CD4-positive, alpha-beta memory T cell (primary cell): ENCODE measurements at places on chromosomes 7 and 10. TPM values are rescaled to one million over a fixed set of nuclear protein-coding genes. Genes with fewer than 3 reads are reported as not detected.

GRCh38 chr7:45984386-45985295 lies 63.6 kb upstream of the IGFBP3 start:
- no peak for DNase-seq

DNA sequence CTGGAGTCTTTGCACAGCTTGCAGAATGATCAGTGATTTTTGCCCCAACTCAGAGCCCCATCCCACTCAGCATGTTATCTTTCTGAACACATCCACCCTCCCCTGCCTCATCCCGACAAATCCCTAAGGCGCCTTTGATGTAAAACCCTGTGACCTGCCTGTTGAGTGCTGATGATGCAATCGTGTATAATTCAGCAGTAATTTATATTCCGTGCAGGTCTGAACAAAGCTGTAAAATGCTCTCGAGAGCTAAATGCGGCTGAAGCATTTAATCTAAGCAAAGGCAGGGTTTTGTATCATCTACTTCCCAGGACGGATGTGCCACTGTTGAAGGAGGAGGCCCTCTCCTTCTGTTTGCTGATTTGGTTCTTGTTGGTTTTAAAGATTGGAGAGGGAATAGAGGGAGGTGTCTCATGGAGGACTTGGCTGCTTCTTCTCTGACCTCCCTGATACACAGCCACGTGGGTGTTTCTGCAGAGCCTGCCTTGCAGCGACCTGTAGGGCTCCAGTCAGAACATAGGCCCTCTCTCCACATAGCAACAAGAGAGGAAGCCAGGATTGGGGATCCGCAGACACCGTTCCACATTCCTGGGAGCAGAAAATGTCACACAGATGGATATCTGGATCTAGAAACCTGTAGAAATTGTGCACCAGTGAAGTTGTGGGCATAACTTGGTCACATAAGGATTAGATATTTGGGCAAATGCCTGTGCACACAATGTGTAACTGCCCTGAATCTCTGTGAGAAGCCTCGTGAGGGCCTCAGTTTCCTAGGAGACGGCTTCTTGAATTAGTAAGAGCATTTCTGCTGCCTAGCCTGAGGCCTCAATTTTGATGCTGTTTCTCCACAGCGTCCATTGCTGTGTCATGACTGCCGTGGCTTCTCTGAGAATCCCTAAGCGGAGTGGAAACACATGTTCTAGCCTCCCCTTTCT lies 90.2 kb upstream of the AGK start:
- DNase-seq, result no peak

Gene UTF1
- not detected for total RNA-seq

DNA sequence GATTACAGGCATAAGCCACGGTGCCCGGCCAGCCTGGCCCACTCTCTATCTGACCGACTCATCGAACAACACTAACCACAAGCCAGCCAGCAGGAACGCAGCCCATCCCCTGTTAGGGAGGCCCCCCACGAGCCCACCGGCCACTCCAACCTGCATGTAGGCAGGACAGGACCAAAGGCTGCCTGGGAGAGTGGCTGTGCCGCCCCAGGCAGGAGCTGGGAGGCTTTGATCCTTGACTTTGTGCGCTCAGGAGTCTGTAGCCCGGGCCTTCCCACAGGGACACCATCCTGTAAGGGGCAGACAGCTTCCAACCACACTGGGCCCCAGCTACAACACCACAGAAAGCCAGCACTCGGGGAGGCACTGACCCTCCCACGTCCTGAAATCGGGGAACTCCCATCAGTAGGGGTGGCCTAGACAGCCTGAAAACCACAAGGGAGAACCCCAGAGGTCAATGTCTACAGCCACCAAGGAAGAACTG lies 29.4 kb downstream of the GRID1 start:
- DNase-seq, result no peak

Gene LRRN3
- 41.5 TPM for total RNA-seq

Gene BAIAP2L1
- 0.38 TPM for total RNA-seq

Gene RPA3
- 35.5 TPM for total RNA-seq

- DNase-seq, result no peak
Measured at GRCh38 chr7:41816111-41816510, 113.2 kb upstream of the INHBA start.

GRCh38 chr7:101586078-101586905 lies 42.8 kb downstream of the MYL10 start:
- DNase-seq, result no peak

DNA sequence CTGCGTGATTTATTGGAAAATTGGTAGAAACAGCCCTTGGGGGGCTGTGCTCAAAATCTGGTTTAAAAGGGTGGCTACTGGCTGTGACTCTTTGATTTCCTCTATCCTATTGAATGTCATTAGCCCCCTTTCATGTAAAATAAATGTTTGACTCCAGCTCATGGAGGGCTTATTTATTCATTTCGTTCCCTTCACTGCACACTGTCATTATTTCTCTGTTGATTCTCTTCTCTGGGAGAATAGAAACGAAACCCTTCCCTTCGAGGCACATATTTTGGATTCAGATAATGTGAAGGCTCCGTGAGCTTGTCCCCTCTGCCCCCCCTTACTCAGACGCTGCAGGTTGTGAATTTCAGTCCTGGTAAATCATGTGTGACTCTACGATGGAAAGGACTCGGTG lies 203.9 kb upstream of the GPR26 start:
- no peak for DNase-seq

Gene YWHAG
- total RNA-seq, result 51.6 TPM

- no peak for DNase-seq
Measured at GRCh38 chr10:44399659-44400451, 15.0 kb upstream of the CXCL12 start.

Gene PKD2L1
- total RNA-seq, result not detected

Gene CHCHD2
- 156 TPM for total RNA-seq

DNA sequence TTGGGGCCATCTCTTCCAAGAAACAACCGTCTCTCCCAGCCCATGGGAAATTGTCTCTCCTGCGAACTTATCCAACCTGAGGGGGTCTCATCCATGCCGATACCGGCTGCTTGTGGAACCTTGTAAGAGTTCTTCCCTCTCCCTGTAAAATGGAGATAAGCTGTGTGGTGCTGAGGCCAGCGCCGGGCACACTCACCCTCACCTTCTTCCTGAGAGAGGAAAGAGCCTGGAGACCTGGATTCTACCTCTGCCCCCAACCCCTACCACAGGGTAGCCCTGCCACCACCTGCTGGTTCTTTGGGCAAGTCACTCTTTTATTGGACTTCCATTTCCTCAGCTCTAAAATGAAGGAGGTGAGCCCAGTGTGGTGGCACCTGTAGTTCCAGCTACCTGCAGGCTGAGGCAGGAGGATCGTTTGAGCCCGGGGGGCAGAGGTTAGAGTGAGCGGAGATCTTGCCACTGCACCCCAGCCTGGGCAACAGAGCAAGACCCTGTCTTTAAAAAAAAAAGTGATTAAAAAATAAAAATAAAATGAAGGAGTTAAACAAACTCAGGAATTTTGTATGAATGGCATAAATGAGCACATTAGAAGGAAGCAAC lies 38.4 kb upstream of the PSAP start:
- no peak for DNase-seq

DNA sequence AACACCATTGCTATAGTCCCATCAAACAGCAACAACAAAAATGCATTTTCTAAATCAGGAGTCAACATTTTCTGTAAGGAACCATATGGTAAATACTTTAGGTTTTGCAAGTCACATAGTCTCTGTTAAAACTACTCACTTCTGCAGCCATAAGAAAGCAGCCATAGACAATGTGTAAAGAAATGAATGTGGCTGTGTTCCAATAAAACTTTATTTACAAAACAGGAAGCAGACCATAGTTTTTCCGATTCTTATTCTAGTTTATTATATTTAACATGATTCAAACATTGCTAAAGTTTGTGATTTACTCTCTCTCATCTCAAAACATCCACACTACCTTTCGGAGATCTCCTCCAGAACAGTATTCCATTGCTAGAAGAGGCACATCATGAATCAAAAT lies 6.9 kb downstream of the CHUK start:
- DNase-seq, result no peak

DNA sequence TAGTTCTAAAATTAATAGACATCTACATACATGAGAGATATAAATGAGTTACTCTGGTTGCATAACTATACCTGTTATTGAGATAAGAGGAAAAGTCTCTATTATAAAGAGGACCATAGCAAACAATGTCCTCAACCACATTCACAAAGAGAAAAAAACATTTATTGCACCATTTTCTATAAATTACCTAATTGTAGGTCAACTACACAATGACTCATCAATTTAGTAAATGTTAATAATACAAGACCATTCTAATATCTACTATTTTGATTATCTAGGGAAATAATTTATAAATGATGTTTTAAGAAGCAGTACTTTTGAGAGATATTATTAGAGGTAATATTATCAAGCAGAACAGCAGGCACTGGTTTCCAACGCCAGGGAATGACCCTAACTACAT lies 246.1 kb downstream of the AGMO start:
- DNase-seq, result no peak

DNA sequence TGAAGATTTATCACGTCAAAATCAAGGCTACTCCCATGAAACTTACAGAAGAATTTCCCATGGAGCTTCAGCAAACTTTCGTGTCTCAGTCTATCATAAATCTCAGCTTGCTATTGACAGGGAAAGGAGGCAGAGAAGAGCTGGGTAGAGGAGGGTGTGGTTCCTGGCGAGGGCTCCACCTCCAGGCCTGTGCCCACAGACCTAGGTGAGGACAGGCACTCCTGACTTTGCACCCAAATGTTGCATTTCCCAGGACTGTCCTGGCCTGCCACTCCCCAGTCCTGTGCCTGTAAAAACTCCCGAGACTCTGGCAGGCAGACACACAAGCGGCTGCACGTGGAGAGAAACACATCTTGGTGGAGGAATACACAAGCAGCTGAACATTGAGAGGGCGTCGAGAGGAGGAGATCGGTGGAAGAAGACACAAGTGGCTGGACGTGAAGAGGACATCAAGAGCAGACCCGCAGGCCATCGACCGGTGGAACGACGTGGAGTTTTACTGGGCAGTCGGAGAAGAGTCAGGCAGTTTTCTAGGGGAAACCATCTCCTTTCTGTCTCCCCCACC lies 145.1 kb downstream of the CTNNA3 start:
- DNase-seq, result no peak

Gene PCDH15
- not detected for total RNA-seq

DNA sequence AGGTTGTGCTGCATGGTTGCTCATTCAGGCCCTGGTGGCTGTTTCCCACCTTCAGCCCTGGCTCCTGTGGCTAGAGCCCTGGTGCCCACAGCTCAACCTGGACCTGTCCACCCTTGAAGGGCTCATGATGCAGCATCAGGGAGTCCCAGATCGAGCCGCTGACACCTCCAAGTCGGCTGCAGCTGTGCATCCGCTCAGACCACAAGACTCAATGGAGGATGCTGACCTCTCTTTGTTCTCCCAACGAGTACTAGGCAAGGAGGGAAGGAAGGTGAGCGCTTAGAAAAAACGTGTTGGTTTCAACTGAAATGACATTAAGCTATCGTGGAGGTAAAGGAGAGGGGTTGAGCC lies 9.5 kb upstream of the C10orf95 start:
- no peak for DNase-seq

Gene TNS3
- 3.2 TPM for total RNA-seq

Gene KIF11
- total RNA-seq, result 2.1 TPM

- DNase-seq, result no peak
Measured at GRCh38 chr10:59464483-59464882, 102.1 kb upstream of the FAM13C start.

Gene HYAL4
- total RNA-seq, result not detected

DNA sequence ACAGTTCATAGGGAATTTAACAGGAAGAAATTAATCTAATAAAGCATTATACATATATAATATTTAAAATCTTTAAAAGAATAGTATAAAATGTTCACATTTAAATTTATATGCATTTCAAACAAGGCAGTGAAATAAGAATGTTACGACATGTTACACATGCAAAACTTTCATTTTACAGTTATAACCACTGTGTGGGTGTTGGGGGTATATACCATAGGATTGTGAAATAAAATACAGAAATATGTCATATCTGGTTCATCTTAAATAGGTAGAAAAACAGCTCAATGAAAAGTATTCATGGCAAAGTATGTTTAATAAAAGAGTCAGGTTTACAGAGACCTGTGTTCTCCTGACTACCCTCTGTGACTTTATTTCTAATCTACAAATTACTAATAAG lies 45.6 kb downstream of the CHCHD3 start:
- DNase-seq, result no peak

Gene FKBP9
- total RNA-seq, result 0.35 TPM

DNA sequence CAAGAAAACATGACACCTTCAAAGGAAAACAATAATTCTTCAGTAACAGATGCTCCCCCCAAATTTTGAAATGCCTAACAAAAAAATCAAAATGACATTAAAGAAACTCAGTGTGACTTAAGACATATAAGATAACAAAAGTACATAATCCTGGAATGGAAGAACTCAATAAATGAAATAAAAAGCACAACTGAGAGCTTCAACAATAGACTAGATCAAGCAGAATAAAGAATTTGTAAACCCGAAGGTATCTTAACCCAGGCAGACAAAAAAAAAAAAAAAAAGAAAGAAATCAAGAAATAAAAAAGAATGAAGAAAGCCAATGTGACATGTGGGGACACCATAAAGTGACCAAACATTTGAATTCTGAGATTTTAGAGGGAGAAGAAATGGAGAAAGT lies 27.7 kb upstream of the LRRD1 start:
- DNase-seq, result no peak

DNA sequence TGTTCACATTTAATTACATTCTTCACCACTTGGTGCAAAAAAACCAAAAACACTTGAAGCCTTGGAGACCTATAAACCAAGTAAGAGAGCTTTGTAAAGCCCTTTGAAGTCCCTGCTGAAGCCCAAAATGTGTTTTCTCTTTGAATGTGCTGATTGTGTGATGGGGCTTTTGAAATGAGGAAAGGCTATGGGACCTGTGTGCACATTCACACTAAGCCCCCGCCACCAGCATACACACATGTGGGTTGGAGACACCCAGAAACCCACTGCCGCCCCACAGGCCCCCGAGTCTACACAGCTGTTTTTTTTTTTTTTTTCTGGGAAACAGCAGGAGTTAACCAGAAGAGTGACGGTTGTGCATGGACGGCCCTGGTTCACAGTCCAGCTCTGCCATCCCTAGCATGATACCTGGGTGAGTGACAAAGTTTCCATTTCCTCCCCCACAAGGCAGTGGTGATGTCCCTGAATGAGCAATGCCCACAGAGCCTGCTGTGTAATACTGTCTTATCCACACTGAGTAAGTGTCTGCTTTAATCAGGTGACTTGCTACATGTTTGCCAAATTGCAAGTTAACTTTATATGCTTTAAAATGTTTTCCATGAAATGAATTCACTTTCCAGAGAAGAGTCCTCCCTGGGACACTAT lies 154.6 kb upstream of the GDF10 start:
- DNase-seq, result no peak

DNA sequence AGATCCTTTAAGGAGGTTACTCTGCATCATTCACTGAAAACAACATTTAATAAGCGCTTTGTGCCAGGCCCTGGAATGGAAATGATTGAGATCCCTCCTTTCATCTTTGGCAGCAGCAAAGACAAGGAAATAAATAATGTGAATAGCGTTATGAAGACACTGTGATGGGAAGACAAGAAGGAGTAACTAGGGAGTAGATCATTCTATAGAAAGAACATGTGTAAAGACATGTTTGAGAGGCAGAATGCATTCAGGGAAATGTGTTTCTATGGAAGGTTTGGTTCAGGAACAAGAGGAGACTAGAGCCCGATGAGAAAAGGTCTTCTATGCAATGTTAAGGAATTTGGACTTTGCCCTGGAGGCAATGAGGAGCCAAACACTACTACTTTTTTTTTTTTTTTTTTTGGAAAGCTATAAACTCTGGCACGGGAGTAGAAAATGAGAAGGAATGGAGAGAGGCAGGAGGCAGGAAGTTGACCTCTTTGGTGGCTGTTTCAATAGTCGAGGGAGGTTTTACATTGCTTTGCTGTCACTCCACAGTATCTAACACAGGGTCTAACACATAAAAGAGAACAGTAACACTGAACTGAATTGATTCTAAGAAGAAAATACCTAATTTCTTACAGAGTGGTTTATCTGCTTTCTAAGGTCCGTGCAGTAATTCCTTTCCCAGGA lies 44.9 kb downstream of the SMURF1 start:
- DNase-seq, result no peak
